Small intestine (tissue), 16 donors: ENCODE measurements at places on chromosomes 7 and 10.
A peak's percentile ranks its signal among the peaks of the same experiment; 100 is the strongest.

DNA sequence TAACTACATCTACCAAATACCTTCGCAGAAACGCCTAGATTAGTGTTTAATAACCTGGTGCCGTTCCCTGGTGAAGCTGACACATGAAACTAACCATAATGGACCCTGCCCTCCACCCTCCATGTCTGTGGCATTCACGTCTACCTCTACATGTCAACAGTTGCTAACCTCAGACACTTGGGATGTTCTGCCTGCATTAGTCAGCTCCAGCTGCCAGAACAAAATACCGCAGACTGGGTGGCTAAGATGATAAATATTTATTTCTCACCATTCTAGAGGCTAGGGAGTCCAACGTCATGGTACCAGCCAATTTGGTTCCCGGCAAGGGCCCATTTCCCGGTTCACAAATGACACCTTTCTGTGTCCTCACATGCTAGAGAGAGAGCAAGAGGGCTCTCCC, 118.5 kb upstream of the CHST15 start:
- no peaks in the 10 kb centered on the region for H3K4me1 ChIP-seq
- no peak overlapping the region for H3K4me3 ChIP-seq
- H3K27me3 ChIP-seq = no peaks in the 10 kb centered on the region
- DNase-seq = no peak
- H3K36me3 ChIP-seq = no peaks in the 10 kb centered on the region
- H3K27ac ChIP-seq = no peak overlapping the region

GRCh38 chr10:119680650-119681081, 29.5 kb downstream of the BAG3 start:
- H3K4me1 ChIP-seq = no peaks in the 10 kb centered on the region
- H3K27me3 ChIP-seq = no peaks in the 10 kb centered on the region
- H3K27ac ChIP-seq = no peak overlapping the region
- no peak overlapping the region for H3K4me3 ChIP-seq
- DNase-seq = no peak
- H3K36me3 ChIP-seq = peaks cover 8% of the 10 kb centered on the region

DNA sequence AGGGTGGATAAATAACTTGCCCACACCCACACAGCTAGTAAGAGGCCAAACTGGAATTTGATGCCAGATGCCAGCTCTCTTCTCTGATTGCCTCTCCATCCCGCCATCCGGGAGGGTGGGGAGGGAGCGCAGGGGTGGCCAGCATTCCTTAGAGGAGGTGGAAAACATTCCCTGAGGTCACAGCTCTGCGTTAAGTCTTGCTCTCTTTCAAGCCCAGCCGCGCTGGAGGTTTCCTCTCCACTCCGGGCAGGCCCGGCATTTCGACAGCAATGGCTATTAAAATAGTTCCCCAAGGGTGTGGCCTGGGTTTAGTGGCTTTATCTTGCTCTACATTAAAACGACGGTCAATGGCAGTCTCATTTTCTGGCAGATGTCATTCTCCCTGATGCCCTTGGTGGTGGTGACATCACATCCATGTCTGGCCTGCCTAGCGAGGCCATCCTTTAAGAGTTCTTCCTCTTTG, 16.1 kb upstream of the C10orf71 start:
- H3K4me1 ChIP-seq = no peaks in the 10 kb centered on the region
- H3K36me3 ChIP-seq = no peaks in the 10 kb centered on the region
- no peak for DNase-seq
- H3K27ac ChIP-seq = no peak overlapping the region

GRCh38 chr10:124575107-124576035, 113.7 kb downstream of the LHPP start:
- no peak overlapping the region for H3K27ac ChIP-seq
- H3K36me3 ChIP-seq = no peaks in the 10 kb centered on the region
- DNase-seq = no peak
- H3K4me3 ChIP-seq = no peak overlapping the region

DNA sequence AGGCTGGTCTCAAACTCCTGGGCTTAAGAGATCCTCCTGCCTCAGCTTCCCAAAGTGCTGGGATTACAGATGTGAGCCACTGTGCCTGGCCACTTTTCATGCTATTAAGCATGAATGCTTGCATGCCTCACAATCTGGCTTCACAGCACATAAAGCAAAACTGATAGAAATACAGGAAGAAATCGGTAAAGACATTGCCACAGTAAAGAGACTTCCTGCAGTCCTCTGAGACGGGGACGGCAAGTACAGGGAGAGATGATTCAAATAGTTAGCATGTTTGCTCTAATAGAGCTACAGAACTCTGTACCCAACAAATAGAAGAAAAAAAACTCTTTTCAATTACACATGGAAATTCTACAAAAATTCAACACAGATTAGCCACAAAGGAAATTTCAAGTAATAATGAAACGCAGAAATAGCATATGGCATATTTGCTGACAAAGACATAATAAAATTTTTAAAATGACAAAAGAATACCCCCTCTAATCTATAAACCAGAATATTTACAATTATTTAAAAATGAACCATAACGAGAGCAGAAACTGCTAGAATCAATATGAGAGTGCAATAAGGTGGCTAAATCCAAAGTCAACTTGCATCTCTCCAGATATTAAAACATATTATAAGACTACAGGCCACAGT, 32.3 kb downstream of the CARD11 start:
- no peak overlapping the region for H3K4me3 ChIP-seq
- no peaks in the 10 kb centered on the region for H3K27me3 ChIP-seq
- no peaks in the 10 kb centered on the region for H3K4me1 ChIP-seq

DNA sequence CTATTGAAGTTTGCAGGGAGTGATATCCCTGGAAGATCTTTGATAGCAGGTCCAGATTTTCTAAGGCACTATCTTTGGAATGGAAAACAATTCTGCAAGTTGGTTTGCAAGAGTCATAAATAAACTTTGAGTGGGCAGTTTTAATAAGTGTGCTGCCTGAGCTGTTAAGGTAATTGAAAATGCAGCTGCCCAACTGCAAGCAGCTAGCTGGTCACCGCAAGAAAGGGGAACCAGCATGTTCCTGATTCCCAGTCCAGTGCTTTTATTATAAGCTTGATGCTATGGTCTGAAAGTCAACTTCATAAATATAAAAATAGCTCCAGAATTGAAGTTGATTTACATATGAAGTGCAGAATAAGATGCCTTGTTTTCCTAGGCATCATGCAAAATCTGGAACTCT, 308.4 kb downstream of the ZNF248 start:
- no peaks in the 10 kb centered on the region for H3K27me3 ChIP-seq
- H3K27ac ChIP-seq = no peak overlapping the region
- no peak overlapping the region for H3K4me3 ChIP-seq
- no peak for DNase-seq
- no peaks in the 10 kb centered on the region for H3K4me1 ChIP-seq

DNA sequence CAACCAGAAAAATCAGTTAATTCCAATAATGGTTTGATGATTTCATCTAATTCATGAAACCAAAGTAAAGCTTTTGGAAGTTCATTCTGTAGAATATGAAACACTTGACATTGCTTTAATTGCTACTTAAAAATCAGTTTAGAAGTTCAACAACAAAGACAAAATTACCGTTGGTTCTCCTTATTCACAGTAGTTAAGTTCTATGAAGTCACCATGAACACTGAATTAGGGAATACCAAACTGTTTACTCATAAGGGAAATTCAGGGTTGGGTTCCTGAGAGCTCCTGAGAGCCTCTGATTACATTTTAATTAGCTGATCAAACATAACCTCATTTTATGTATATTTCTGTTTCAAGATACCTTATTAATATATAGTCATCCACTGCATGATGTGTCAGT, 46.2 kb downstream of the ZNF438 start:
- no peak overlapping the region for H3K27ac ChIP-seq
- H3K4me1 ChIP-seq = no peaks in the 10 kb centered on the region
- DNase-seq = no peak
- H3K36me3 ChIP-seq = no peaks in the 10 kb centered on the region

DNA sequence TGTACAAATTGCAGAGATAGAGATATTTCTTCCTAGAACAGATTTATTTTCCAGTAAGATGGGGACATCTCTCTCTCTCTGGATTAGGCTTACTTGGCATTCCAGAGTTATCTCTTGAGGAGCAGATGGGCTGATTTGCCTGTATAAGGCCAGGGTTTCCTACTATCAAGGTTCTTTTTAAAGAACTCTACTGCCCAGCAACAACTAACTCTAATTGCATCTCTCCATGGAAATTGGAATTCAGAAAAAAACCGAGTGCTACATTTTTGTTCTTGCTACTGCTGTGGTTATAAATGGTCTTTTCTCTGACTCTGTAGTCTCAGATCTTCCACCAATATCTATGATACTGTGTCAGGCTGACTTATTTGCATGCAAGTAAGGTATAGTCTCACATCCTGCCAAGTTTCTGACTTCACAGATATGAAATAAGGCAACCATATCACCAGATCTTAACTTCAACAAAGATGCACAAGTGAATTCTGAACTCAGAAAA, 161.1 kb downstream of the CRPPA start:
- no peaks in the 10 kb centered on the region for H3K36me3 ChIP-seq
- no peaks in the 10 kb centered on the region for H3K27me3 ChIP-seq
- H3K27ac ChIP-seq = no peak overlapping the region
- H3K4me1 ChIP-seq = no peaks in the 10 kb centered on the region

- no peak overlapping the region for H3K4me3 ChIP-seq
- no peaks in the 10 kb centered on the region for H3K27me3 ChIP-seq
- no peak overlapping the region for H3K27ac ChIP-seq
- H3K4me1 ChIP-seq = no peaks in the 10 kb centered on the region
- H3K36me3 ChIP-seq = no peaks in the 10 kb centered on the region
- no peak for DNase-seq
Measured at GRCh38 chr10:93165367-93165766, 91.7 kb downstream of the CYP26A1 start.

GRCh38 chr10:110610308-110610774, 33.8 kb upstream of the RBM20 start:
- peaks cover 2% of the 10 kb centered on the region for H3K36me3 ChIP-seq
- peak; percentile 75 for DNase-seq
- H3K27ac ChIP-seq = no peak overlapping the region
- no peaks in the 10 kb centered on the region for H3K27me3 ChIP-seq
- H3K4me1 ChIP-seq = no peaks in the 10 kb centered on the region
- H3K4me3 ChIP-seq = no peak overlapping the region

GRCh38 chr7:100539436-100540006, 518 bp downstream of the AGFG2 start:
- H3K27me3 ChIP-seq = no peaks in the 10 kb centered on the region
- peak overlapping the region; percentile 28 for H3K27ac ChIP-seq
- no peaks in the 10 kb centered on the region for H3K36me3 ChIP-seq

DNA sequence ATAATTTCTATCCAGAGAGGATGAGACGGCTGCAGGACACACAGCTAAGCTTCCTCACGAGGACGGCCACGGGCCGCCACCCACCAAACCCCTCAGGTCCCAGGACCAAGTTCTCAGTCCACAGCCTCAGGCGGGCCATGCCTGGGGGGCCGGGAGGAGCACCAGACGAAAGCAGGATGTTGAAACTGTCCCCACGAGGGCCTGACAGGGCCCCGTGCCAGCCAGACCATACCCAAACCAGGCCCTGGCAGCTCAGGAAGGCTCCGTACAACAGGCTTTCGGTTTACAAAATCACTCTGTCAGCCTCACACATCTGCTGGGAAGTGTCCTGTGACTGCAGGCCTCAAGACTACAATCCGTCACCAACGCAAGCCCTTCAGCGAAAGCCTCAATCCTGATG, 14.5 kb downstream of the TUBGCP2 start:
- H3K27me3 ChIP-seq = no peaks in the 10 kb centered on the region
- H3K4me1 ChIP-seq = no peaks in the 10 kb centered on the region
- no peak for DNase-seq

DNA sequence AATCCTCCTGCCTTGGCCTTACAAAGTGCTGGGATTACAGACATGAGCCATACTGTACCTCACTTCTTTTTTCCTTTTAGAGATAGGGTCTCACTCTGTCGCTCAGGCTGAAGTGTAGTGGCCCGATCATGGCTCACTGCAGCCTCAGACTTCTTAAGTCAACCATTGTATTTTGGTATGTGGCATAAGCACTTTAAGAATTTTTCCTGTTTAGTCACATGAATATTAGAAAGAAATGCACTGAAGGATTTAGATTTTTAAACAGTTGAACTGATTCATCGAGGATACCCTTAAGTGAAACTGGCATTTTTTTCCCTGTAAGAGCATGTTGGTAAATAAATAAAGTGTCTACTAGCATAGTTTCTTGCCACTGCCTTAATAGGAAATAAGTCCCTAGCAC, 319.3 kb upstream of the CACNA2D1 start:
- no peaks in the 10 kb centered on the region for H3K36me3 ChIP-seq
- H3K4me3 ChIP-seq = no peak overlapping the region
- no peak overlapping the region for H3K27ac ChIP-seq
- DNase-seq = no peak

DNA sequence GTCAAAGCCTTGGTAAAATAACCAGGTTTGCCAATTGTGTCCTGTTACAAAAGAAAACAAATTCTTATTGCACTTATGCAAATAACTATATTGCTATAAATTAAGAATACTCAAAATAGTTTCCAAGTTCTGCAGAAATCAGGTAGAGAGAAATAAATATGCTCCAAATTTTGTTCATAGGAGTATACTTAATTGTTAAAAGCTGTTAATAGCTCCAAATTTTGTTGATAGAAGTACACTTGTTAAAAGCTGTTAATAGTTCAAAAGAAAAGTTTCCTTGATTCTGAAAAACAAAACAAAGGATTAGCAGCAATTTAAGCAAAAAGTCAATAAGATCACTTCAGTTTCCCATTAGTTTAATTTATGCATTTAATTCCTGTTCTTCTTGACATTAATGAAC, 46.4 kb upstream of the ZNF138 start:
- no peaks in the 10 kb centered on the region for H3K4me1 ChIP-seq
- no peak overlapping the region for H3K4me3 ChIP-seq
- H3K27ac ChIP-seq = no peak overlapping the region
- no peak for DNase-seq
- H3K27me3 ChIP-seq = no peaks in the 10 kb centered on the region

GRCh38 chr7:103525937-103526336, 79.9 kb upstream of the SLC26A5 start:
- no peaks in the 10 kb centered on the region for H3K4me1 ChIP-seq
- no peaks in the 10 kb centered on the region for H3K36me3 ChIP-seq
- H3K27ac ChIP-seq = no peak overlapping the region
- peaks cover 3% of the 10 kb centered on the region for H3K27me3 ChIP-seq
- DNase-seq = no peak

GRCh38 chr10:133196936-133197758, 32.9 kb upstream of the UTF1 start:
- H3K4me3 ChIP-seq = no peak overlapping the region
- no peaks in the 10 kb centered on the region for H3K4me1 ChIP-seq
- H3K36me3 ChIP-seq = peaks cover 24% of the 10 kb centered on the region
- H3K27ac ChIP-seq = no peak overlapping the region

DNA sequence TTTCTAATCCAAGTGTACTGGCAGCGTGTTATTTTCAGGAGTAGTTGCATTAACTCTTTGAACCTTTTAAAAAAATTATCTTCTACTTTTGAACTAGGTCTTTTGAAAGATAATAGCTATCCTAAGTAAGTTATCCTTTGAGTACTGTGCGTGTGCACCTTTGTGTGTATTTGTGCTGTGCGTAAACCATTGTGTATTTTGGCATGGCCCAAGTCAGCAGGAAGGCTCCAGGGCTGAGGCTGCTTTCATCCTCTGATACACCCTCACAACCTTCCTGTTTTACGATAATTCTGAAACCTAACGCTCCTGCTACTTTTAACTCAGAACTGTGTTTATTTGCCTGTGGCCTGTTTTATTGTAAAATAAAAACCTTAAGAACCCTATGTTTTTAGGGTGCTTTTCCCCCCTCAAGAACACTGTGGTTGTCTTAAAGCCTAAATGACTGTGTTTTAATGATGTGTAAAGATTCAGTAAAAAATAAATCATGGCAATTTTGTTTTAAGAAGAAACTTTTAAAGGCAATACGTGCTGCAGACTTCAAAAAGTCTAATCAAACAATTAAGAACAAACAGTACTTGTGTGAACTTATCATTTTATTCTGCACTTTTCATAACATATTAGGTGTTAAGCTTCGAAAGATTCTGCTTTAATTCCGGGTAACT, 57.5 kb downstream of the HDAC9 start:
- no peak overlapping the region for H3K27ac ChIP-seq
- no peaks in the 10 kb centered on the region for H3K27me3 ChIP-seq
- no peak overlapping the region for H3K4me3 ChIP-seq
- DNase-seq = no peak
- no peaks in the 10 kb centered on the region for H3K4me1 ChIP-seq
